ENCODE measurements at places on chromosomes 16 and 17. TPM values are rescaled to one million over a fixed set of nuclear protein-coding genes. Genes with fewer than 3 reads are reported as not detected.

HBM gene
- total RNA-seq = not detected

SOX9 gene
- total RNA-seq = 92.8 TPM

GRCh38 chr16:11470676-11471415, 115.9 kb downstream of the LITAF start:
- no peak for DNase-seq
- no peaks in the 10 kb centered on the region for H3K27me3 ChIP-seq
- no peak overlapping the region for H3K4me3 ChIP-seq
- H3K36me3 ChIP-seq = no peaks in the 10 kb centered on the region

GRCh38 chr17:78375401-78376151, 2.9 kb upstream of the PGS1 start:
- H3K27ac ChIP-seq = no peak overlapping the region
- H3K4me1 ChIP-seq = peaks cover 13% of the 10 kb centered on the region
- no peaks in the 10 kb centered on the region for H3K36me3 ChIP-seq
- DNase-seq = no peak

DNA sequence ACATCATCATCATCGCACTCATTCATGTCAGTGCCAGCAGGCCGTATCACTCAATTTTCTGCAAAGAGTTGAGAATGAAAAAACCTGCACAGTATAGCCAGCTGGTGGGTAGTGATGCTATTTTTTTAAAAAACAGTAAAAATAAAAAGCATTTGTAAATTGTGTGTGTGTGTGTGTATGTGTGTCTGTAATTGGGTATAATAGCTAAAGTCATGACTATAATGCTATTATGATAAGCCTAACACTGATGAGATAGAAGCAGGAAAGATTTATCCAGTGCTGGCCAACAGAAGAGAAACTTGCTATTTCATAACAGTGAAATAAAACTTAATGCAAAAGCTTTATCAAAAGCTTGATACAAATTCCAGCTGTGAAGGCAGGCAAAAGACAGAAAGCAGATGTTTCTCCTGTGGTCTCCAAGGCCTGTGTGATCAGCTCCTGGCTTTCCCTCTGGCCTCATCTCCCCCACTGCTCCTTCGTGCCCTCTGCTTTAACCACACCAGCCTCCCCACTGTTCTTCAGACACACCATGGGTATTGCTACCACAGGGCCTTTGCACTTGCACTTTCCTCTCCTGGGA, 206.2 kb upstream of the IRX5 start:
- H3K4me1 ChIP-seq = no peaks in the 10 kb centered on the region
- no peak overlapping the region for H3K4me3 ChIP-seq
- H3K27ac ChIP-seq = no peak overlapping the region
- no peaks in the 10 kb centered on the region for H3K36me3 ChIP-seq
- no peaks in the 10 kb centered on the region for H3K27me3 ChIP-seq

DNA sequence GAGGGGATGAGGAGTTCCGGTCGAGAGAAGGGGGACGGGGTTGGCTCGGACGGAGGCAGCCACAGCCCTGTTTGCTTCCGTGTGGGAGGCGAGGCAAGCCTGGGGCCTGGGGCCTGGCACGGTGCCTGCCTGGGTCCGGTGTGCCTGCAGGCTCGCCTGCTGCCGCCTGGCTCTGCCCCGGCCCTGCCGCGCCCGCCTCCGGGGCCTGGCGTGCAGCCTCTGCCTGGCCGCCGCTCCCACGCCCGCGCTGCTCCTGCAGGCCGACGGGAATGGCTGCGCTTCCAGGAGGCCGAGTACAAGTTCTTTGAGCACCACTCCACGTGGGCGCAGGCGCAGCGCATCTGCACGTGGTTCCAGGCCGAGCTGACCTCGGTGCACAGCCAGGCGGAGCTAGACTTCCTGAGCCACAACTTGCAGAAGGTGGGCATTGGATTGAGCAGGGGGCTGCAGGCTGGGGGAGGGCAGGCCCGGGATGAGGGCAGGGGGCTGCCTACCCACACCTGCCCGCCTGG, 53.1 kb downstream of the MRC2 start:
- no peak for DNase-seq
- H3K27me3 ChIP-seq = no peaks in the 10 kb centered on the region
- no peak overlapping the region for H3K4me3 ChIP-seq
- no peak overlapping the region for H3K27ac ChIP-seq
- H3K4me1 ChIP-seq = no peaks in the 10 kb centered on the region
- H3K36me3 ChIP-seq = no peaks in the 10 kb centered on the region

DNA sequence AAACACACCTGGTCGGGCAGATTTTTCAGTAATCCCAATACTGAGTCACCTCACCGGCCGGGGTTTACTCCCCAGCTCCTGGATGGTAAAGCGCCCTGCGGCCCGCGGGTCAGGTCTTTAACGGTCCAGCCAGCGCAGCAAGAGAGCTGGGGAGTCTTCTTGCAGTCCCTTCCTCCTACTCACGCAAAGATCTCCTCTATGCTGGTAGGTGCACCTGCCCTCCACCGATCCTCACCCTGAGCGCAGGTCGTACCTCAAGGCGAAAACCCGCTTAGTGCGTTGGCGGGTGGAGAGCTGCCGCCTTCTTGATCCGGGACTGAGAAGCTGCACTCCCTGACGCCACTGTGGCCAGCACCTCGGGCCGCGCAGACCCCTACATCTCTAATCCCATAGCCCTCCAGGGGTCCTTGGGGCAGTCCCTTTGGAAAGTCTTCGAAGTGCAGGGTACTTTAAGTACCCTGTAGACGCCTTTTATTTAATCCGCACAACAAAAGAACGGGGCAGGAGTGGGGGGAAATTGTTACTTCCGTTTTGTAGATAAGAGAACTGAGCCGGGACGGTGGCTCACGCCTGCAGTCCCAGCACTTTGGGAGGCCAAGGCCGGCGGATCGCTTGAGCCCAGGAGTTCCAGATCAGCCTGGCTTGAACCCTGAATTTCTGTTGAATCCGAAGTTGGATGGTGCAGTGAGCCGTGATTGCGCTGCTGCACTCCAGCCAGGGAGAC, 10.4 kb upstream of the HOXB13 start:
- peak overlapping the region; percentile 92 for H3K27ac ChIP-seq
- peak; percentile 43 for DNase-seq
- no peaks in the 10 kb centered on the region for H3K27me3 ChIP-seq
- peak overlapping the region; percentile 19 for H3K4me3 ChIP-seq
- H3K36me3 ChIP-seq = no peaks in the 10 kb centered on the region
- H3K4me1 ChIP-seq = no peaks in the 10 kb centered on the region

Measured in prostate gland (tissue), 2 donors.